HFF-Myc (cell line): ENCODE measurements at places on chromosomes 13 and 19.

DNA sequence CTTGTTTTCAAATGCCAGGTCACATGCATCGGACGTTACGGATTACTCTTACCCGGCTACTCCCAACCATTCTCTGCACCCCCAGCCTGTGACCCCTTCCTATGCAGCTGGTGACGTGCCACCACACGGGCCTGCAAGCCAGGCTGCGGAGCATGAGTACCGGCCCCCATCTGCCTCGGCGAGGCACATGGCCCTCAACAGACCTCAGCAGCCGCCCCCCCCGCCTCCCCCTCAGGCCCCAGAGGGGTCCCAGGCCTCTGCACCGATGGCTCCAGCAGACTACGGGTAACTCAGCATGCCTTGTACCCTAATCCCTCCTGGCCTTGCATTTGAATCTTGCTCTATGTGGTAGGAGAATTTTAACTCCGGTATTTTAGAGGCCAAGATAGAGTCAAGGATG, 79.5 kb downstream of the GPR12 start:
- no peak for DNase-seq

DNA sequence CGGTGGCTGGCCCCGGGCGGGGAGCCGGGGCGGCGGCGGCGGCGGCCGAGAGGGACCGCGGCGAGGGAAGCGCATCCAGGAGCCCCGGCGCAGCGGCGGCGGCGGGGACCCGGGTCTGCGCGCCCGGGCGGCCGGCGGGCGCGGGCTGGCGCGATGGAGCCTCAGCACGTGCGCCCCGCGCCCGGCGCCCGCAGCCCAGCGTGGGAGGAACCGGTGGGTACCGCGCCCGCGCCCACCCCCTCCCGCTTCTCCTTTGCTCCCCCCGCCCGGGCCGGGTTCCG, 7.8 kb upstream of the DGKH start:
- DNase-seq, result no peak

- DNase-seq, result no peak
These were observed 327.5 kb upstream of the SPRY2 start for GRCh38 chr13:80668452-80668851.

- no peak for DNase-seq
These were observed 42.4 kb downstream of the WASF3 start for GRCh38 chr13:26599860-26600259.

GRCh38 chr13:22092791-22093560, 422.1 kb downstream of the FGF9 start:
- DNase-seq, result no peak

- DNase-seq, result no peak
These were observed 524.1 kb upstream of the SLITRK5 start for GRCh38 chr13:87147076-87147475.

GRCh38 chr13:60230593-60230992, 66.9 kb upstream of the DIAPH3 start:
- no peak for DNase-seq

DNA sequence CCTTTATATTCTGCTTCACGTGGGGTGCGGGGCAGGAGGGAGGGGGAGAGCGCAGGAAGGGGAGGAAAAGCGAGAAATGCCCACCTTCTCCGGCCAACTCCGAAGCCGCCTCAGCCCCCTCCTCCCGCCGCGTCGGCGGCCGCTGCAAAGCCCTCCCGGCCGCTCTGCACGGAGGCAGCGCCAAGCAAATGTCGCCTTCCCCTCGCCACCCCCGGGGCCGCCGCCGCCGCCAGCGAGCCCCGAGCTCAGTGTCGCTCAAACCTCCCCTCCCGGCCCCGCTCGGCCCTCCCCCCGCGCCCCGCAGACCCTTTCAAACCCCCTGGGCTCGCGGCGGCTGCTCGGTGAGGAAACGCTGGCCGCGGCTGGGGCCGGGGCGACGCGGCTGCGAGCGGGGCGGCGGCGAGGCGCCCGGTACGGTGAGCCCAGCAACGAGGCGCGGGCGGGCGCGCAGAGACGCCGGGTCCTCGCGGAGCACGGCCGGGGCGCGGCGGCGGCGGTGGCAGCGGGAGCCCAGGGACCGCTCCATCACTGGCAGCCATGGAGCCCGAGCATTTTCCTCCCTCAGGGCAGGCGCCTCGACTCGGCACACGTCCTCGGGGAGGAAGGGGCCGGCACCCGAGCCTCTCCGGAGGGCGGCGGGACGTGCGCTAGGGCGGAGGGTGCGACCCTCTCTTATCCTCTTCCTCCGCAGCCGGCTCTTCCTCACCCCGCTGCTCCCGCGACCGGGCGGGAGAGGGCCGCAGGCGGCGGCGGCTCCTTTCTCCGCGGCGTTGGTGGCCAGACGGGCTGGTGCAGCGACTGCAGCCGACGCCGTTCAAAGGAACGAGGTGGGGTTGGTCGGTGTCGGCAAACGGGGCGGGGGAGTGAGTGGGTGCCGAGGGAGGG, 463 bp upstream of the TSC22D1 start:
- DNase-seq, result no peak

DNA sequence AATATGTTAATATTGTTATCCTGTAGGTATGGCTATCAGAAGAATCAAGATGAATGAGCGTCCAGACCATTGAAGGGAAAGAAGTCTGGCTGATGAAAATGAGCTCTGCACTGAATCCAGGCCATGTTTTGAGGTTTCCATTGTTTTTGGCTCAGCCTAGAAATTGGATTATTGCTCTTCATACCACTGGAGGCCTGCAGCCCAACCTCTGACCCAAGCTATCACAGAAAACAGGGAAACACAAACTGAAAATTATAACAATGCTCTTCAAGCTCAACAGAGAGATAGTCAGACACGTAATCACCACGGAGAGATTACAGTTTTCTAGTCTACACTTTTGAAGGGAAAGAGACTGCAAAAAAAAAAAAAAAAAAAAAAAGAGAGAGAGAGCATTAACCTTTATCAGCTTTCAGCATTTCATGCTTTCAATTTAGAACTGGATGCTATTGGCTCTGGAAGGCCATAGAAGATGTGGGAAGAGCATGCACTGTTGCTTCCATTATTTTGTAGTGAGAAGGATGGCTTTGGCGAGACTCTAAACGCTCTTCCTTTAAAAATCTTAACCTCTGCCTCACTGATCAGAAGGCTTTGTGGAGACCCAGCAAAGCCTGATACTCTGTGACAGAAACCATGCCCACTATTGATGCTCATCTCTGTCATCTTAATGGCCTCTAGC, 10.8 kb downstream of the EDNRB start:
- no peak for DNase-seq

DNA sequence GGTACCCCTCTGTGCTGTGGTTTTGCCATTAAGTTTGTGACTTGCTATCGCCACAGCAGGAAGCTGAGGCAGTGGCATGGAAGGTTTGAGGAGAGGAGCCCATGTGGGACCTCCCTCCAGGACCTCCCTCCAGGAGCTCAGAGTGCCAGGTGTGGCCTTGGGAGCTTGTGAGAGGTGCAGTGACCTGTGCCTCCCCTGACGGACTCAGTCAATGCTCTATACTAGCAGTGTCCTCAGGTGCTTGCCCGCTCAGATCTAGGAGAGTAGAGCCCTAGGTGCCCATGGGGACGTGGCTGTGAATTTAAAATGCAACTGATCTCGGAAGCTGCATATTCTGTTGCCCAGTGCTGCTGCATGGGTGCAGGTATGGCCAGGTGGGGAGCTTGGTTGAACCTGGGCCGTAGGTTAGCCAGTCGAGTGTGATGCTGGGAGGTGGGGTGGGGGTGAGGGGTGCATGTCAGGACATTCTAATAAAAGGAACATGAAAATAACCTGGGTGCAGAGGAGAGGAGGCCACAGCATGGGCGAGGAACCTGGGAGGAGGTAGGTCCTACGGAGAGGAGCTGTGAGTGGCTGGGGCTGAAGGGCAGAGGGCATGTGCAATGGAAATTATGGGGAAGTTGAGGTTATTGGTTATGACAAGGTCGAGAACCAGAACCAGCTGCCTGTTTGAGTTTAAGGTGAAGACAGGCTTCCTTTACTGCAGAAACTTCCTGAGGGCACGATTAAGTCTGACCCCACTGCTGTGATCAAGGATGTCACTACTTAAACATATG, 41.6 kb downstream of the TEX29 start:
- DNase-seq, result no peak

DNA sequence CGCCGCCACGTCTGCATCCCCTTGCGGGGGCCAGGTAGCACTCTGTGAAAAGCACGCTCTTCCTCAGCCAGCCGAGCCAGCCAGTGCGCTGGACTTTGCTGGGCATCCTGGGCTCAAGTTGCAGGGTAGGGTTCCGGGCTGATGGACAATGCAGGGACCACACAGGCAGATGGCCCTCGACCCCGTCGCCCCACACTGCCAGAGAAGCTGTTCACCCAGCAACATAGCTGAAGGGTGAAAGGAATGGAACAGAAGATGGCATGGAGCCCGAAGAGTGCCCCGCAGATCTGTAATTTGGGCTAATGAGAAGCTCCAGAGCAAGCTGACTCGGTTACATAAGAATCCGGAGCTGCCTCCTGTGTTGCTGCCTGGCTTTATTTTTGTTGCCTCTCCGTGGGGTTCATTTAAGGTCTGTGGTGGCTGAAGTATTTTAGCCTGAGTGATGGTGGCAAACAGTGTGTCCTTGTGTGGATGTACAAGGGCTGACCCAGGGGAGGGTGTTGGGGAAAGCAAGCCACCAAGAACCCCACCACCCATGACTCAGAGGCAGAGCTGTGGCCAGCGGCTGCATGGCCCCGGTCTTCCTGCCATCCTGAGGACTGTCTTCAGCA, 105.8 kb downstream of the SOX1 start:
- no peak for DNase-seq

DNA sequence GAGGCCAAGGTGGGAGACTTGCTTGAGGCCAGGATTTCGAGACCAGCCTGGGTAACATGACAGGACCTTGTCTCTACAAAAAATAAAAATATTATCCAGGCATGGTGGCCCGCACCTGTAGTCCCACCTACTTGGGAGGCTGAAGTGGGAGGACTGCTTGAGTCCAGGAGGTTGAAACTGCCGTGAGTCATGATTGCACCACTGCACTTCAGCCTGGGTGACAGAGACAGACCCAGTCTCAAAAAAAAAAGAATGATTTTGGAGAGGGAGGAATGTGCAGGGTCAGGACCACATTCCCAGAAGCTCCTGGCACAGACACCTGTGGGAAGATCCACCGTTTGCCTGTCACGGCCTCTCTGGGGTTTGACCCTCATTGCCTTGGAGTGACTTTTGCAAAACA, 9.3 kb upstream of the BAX start:
- DNase-seq, result no peak

DNA sequence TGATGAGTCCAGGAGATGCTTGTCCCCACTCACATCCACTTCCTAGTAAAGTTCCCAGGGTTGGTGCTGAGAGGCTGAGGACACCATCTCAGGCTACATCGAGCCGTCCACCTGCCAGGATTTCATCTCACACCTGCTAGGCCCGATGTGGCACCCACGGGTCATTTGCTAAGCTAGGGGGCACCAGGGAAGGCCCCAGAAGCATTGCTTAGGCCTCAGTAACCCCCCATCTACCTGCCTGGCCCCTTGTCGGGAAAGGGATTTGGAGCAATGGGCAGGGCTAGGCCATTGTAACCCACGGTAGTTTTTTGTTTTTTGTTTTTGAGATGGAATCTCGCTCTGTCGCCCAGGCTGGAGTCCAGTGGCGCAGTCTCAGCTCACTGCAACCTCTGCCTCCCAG, 51.8 kb downstream of the F2RL3 start:
- no peak for DNase-seq

DNA sequence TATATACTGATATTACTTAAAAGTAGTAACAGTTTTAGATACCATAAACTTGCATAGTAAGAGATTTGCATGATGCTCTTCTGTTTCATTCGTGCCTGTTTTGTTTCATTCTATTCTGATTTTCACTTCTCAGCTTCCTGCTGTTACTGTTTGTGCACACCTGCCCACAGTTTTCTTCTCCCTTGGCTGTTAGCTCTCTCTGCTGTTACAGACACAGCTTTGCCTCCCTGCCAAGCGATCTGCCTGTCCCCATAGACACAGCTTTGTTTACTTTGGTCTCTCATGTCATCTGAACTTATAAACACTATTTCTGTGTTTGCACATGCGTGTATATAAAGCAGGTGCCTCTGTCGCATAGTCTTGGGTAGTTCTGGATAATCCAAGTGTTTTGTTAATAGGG, 21.4 kb upstream of the UPF3A start:
- no peak for DNase-seq

GRCh38 chr13:112587764-112588489, at the start of gene TUBGCP3:
TUBGCP3 (minus strand) TSS chr13:112588153; CDS start chr13:112587980, 173 bp downstream.
- no peak for DNase-seq

- DNase-seq, result no peak
These were observed 13.2 kb upstream of the ASF1B start for GRCh38 chr19:14149509-14149994.

DNA sequence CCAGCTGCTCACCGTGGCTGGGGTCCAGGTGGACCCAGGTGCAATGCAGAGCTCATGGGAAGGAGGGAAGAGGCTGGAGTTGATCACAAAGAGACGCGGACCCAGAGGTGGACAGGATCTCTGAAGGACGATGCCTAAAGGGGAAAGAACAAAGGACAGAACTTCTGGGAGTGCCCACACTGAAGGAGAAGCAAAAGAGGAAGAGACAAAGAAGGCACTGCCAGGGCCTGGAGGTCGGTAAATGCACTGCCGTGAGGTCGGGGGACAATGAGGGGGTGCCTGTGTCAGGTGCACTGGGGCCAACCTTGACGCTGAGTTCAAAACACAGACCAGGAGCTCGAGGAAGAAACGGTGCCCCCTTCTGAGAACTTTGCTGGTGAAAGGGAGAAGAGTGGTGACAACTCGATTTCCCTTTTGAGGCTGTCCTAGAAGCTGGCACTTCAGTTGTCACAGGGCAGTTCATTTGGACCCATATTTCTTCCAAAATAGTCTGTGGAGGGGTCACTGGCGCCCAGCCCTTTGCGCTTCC, 55.6 kb downstream of the GJA3 start:
- no peak for DNase-seq

- no peak for DNase-seq
These were observed 107.3 kb upstream of the ZNF507 start for GRCh38 chr19:32238076-32238475.

DNA sequence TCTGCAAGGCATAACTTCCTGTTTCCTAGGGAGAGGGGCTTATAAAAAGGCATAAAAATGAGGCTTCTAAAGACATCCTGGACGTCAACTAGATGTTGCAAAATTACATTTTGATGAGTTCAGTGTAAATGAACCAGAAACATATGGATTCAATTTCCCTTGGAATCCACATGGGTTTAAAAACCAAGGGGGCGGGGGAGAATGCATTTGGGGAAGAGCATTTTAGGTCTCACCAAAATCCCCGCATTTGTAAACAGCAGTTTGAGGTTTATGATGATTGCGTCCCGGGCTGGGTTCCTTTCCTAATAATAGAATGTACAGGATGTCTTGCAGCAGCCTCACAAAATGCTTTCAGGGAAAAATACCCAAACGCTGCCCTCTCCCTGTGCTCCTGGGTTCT, 407.8 kb downstream of the ZNF536 start:
- DNase-seq, result no peak

- DNase-seq, result no peak
These were observed 497.0 kb downstream of the FOXO1 start for GRCh38 chr13:40169476-40169875.

DNA sequence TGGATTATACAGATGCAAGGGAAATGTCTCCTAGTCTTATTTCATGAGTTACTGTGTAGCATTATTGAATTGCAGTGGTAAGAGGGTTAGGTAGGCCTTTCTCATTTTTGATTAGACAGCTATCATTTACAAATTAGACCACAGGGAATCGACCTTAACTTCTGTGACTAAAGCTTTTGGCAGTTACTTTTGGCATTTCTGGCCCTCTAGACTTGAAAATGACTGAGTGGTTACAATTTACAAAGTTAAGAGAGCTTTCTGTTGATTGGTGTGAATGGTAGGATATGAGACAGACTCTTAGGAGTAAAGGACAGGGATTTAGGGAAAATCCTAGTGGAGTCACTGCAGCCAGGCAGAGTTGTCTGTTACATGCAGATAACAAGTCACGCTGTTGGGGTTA, 86.1 kb downstream of the GGACT start:
- no peak for DNase-seq
